ENCODE measurements at places on chromosomes 11 and 22.

DNA sequence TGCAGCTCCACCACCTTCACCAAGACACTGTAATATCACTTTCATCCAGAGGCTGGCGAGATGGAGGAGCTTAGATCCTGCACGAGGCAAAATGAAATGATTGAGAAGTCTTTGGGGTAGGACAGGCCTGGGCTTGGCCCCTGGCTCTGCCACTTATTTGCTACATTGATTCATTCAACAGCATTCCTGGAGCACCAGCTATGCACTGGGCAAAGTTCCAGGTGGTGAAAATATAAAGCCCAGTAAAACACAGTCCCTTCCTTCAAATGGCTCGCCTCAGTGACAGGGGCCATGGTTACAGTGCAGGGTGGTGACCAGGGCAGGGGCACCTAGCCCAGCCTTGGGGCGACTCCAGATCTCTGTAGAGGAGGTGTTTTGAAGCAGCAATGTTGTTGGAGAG, 19.7 kb downstream of the ALX4 start:
- DNase-seq, result no peak

GRCh38 chr11:32447252-32447651, 11.9 kb upstream of the WT1 start:
- DNase-seq, result no peak

GRCh38 chr22:39655004-39655579, 84.5 kb downstream of the CACNA1I start:
- no peak for DNase-seq

DNA sequence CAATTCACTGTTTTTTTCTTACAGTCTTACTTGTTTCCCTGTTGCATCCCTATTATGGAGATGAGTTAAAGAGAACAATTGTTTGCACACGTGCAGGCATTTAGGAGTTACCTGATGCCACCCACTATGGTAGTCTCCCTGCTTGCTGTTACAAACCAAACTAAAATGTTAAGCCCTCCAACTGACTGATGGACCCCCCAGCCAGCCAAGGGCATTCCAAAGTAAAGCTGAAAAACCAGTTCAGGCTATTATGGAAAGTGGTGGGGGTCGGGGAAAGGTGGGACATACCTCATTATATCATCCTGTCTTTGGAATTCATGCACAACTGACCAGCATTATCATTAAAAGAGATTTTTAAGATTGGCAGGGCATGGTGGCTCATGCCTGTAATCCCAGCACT, 47.0 kb upstream of the GNAZ start:
- no peak for DNase-seq

DNA sequence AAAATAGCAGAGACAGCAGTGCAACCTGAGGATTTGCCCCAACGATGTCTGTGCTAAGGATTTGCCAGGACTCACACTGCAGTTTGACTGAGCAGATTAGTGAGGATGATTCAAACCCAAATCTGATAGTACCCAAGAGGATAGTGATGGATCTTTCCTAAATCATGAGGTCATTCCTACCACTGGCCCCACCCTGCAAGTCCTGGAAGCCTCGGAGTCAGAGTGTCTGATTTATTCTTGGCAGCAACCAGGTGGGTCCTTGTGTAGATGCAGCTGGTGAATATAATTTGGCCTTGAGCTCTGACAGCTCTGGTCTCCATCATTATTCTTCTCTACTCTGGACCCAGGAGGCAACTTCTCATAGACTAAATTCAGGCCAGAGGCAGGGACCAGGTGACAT, 179.3 kb upstream of the RAG2 start:
- DNase-seq, result no peak

- no peak for DNase-seq
These were observed 9.4 kb upstream of the PLAAT3 start for GRCh38 chr11:63623513-63624140.

DNA sequence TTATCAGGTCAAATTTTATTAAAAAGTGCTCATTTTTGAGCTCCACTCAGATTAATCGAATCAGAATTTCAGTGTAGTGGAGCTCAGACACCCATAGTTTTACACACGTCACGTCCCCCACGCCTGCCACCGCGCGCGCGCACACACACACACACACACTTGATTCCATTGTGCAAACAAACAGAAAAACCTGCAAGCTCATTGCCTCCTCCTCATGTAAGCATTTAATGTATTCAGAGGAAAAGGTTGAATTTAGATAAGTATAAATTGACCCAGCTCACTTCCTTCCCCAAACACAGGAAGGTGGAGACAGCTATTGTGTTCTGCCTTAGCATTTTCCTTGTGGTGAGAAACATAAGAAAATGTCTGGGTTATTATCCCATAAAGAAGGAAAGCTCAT, 336.7 kb downstream of the LUZP2 start:
- no peak for DNase-seq

DNA sequence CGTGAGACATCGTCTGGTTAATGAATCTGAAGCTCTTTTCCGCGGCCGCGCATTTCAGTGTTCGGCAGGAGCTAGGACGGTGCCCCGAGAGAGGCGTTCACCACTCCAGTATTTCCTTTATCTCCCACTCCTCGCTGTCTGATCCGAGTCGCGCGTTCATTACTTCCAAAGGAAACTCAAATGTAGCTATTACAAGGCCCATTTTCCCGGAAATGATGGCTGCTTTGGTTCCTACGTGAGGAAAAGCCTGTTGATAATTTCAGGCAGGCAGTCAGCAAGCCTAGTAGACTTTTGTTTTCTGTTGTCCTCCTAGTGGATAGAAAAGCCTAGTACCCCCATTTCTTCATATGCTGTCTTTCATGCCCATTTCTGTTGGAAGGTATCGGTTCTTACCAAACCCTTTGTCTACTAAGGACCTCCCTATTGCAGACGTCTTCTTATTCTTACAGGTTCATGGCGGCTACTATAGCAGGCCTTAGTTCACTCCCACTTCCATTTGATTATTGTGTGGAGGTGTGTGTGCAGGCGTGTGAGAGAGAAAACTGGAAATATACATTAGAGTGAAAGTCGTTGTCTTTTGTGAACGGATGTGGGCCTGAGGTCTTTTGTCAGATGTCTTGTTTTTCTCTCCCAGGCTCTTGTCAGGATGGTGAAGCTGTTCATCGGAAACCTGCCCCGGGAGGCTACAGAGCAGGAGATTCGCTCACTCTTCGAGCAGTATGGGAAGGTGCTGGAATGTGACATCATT, 737 bp downstream of the RBM4 start:
- DNase-seq, result peak; percentile 28

- no peak for DNase-seq
These were observed 1862.9 kb upstream of the RAG2 start for GRCh38 chr11:38460896-38461295.

GRCh38 chr22:30474683-30475424, 3.0 kb upstream of the SEC14L3 start:
- DNase-seq, result no peak

GRCh38 chr11:2400762-2401435, 349 bp downstream of the TSSC4 start:
- no peak for DNase-seq

GRCh38 chr11:61947486-61948210, 2.5 kb upstream of the BEST1 start:
- peak; percentile 51 for DNase-seq

GRCh38 chr11:8335683-8336082, 72.0 kb upstream of the LMO1 start:
- DNase-seq, result no peak

DNA sequence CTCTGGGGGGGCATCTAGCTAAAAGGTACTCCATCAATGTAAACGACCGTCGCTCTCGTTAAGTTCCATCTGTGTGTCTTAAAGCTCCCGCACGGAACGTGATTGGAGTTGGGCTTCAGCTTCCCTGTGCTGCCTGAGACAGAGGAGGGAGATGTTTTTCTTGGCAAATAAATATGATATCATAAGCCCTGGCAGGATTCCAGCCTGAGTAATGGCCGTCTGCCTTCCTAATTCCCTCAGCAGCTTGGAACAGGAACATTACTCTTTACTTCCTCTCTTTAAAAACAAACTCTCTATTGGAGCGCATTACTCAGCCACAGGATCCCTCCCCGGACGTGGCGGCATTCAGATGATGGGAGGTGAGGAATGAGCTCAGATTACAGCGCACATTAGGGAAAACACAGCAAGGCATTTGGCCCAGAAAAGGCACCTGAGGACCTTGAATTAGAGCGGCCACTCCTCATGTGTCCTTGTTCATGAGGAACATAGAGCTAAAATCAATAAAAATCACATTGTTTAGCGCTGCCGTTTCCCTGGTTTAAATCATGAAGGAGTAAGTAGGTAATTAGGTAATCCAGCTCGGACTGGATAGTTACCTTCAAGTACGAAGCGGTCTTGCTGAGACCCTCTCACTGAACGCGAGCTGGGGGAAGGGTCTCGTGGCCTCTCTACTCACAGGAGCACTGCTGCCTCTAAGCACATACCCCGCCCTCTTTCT, 230.4 kb downstream of the ST3GAL4 start:
- DNase-seq, result no peak

DNA sequence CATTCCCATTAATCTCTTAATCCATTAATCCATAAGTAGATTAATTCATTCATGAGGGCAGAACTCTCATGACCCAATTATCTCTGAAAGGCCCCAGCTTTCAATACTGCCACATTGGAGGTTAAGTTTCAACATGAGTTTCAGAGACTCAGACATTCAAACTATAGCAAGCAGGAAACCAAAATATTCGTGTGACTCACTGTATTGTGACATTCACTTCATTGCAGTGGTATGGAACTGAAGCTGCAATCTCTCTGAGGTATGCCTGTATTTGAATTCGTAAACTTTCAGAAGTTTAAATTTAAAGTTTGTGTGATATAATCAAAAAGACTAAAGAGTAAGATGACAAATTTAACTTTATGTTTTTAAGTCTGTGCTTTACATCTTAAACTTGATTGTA, 2.9 kb upstream of the OR52J3 start:
- no peak for DNase-seq

- no peak for DNase-seq
These were observed 728 bp downstream of the RPL3 start for GRCh38 chr22:39318507-39319283.

GRCh38 chr11:45733176-45733575, 67.8 kb upstream of the CHST1 start:
- DNase-seq, result no peak

GRCh38 chr11:96781082-96781481, 391.3 kb downstream of the JRKL start:
- DNase-seq, result no peak

Data from stimulated activated naive CD4-positive, alpha-beta T cell treated with Interleukin-2 at 50 U/mL for 16 hours (primary cell).